ENCODE measurements at places on chromosomes 4 and X.

DNA sequence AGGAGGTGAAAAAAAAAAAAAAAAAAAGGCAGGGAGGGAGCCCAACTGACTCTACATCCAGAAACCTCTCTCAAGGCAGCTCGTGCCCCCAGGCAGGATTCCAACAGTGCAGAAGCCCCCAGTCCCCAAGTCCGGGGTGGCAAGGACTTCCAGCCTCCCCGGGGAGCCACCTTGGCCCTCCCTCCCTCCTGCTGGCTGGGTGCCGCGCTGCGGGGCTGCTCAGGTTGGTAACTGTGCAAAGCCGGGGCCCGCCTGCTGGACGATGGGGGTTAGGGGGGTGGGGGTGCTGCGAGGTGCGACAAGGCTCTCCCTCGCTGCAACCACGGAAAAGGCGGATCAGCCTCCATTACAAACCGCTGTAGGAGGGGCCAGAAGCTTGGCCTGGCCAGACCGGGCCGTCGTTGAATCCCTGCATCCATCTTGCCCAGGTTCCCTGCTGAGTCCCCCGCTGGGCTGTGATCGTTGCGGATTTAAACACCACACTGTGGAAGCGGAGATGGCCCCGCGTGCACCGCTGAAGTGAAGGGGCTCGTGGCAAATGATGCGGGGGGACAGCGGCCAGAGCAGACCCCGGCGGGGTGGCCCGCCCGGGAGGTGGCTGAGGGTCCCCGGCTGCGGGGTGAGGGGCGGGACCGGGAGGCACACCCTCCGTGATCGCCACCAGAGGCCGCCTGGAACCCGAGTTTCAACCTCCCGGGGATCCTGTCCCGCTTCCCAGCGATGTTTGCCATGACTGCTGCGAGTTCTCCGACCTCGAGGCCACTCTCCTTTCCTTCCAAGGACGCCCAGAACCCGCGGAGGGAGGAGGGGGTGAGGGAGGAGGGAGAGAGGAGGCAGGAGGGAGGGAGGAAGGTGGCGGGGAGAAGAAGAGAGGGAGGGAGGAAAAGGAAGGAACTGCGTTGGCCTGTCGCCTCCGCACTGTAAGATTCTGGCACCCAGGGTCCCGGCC lies 58.0 kb upstream of the DDX3X start:
- peak; percentile 63 for DNase-seq

DNA sequence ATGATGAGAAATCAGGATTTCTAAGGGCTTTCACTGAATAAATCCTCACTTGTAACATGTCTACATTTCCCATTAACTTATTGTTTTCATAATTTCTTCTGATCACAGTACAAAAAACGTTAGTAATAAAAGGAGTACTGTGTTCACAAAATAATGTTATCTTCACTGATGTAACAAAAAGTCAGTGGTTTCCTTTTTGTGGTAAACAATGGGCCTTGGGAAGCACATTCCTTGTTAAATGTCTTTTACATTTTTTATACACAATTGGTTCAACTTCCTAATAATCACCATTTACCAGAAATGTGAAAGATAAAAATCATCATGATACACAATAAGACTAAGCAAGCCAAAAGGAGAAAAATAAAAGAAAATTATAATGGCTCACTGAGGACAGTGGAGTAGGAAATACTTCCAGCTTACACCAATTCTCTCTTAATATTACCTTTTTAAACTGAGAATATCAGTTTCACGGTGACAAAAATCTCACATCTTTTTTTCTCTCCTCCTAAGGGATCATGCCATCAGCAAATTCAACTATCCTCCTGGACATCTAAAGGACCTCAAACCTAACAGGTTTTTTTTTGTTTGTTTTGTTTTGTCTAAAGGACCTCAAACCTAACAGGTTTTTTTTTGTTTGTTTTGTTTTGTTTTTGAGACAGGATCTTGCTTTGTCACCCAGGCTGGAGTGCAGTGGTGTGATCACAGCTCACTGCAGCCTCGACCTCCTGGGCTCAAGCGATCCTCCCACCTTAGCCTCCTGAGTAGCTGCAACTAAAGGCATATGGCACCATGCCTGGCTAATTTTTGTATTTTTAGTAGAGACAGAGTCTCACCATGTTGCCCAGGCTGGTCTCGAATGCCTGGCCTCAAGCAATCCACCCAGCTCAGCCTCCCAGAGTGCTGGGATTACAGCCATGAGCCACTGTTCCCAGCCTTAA lies 57.3 kb downstream of the FRYL start:
- no peak for DNase-seq

DNA sequence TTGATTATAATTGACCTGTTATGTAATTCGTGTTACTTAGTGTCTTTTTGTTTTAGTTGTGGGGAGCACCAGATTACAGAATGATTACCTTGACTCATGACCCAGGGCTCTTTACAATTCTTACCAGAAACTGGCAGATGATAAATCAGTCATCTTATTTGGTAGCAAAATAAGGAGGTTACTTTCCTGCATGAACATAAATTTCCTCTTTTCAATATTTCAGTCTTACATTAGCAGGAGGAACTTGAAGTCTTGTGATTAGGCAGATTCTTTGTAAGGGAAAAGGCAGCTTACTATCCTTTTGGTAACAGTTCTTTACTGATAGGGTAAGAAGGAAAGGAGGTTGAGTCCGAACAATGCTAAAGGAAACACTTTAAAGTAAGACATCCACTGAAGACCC lies 26.0 kb upstream of the SLC25A5 start:
- DNase-seq: no peak

- peak; percentile 80 for DNase-seq
These were observed 62.4 kb upstream of the PDLIM3 start for GRCh38 chr4:185597532-185598188.

- peak; percentile 32 for DNase-seq
These were observed 2.7 kb downstream of the FOXO4 start for GRCh38 chrX:71098302-71098701.

GRCh38 chrX:118536204-118536603 lies 40.6 kb downstream of the DOCK11 start:
- no peak for DNase-seq

DNA sequence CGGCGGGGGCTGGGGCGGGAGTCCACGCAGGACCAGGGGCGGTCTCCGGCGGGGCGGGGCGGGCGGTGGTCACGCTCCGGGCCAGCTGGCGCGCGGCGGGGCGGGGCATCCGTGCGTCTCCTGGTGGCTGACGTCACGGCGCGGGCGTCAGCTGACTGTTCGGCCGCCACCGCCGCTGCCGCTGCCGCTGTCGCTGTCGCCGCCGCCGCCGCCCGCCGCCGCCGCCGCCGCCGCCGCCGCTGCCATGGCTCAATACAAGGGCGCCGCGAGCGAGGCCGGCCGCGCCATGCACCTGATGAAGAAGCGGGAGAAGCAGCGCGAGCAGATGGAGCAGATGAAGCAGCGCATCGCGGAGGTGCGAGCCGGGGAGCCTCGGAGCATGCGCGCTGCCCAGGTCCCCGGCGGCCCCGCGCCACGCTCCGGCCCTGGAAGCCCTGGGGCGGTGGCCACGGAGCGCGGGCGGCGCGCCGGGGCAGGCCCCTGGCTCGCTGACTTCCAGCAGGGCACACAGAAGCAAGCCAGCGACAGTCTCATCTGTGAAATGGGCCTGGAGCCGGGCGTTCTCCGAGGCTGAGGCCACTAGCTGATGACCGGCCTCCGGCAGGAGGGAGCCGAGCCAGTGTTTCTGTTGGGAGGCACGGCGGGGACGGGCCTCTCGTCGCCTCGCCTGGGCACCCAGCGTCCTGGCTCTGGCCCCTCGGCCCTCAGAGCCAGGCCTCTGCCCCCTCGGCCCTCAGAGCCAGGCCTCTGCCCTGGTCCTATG lies at the start of gene FAM50A:
TSS of gene FAM50A (plus strand) at position 150 of the 763 bp plus-strand sequence. CDS start at position 245, 95 bp downstream.
- DNase-seq: peak; percentile 61

- no peak for DNase-seq
These were observed 136.0 kb downstream of the GUCY2F start for GRCh38 chrX:109345856-109346255.

DNA sequence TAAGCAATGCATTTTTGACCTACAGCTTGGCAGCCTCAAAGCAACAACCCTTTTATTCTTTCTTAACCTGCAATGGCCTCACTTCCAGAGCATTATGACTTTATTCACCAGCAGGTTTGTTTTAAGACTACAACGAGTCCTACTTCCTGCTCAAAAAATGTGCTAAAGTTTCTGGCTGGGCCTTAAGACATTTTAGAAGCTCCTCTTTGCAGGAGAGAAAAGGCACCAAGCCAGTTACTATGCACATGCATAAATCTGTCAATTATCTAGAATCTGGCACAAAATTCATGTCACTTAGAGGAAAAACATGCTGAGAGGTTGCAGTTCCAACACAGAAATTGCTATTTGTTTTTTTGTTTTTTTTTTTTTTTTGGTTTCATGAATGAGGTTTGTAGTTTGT lies 223.0 kb upstream of the EPHA5 start:
- peak; percentile 6 for DNase-seq

GRCh38 chr4:139851133-139851532 lies 185.5 kb downstream of the MGST2 start:
- no peak for DNase-seq

GRCh38 chr4:55884851-55885219 lies 31.4 kb downstream of the EXOC1 start:
- DNase-seq: no peak

GRCh38 chr4:16169490-16169889 lies 56.8 kb downstream of the TAPT1 start:
- peak; percentile 36 for DNase-seq

- DNase-seq: no peak
These were observed 111.9 kb downstream of the MAPK10 start for GRCh38 chr4:86247906-86248305.

DNA sequence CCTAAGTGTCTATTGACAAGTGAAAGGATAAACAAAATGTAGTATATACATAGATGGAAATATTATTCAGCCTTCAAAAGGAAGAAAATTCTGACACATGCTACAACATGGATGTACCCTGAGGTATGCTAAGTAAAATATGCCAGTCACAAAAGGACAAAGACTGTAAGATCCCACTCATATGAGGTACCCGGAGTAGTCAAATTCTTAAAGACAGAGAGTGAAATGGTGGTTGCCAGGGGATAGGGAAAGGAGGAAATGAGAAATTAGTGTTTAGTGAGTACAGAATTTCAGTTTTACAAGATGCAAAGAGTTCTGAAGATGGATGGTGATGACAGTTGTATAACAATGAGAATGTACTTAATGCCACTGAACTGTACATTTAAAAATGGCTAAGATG lies 102.3 kb upstream of the NAP1L5 start:
- DNase-seq: no peak

DNA sequence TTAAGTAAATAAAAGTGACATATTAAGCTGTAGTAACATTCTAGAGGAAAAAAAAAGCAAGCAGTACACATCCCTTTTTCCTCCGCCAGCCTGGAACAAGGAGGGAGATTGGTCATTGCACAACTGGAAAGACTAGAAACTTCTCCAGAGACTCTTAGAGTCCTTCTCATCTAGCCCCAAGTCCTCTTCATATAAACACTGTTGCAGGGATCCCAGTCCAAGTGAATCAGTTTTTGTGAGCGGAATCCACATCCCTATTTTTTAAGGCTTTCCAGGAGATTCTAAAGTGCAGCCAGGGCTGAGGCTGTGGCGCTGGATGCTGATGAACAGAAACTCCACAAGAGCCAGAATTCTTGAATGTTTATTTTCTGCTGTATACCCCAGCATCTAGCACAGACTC lies 23.8 kb downstream of the REELD1 start:
- no peak for DNase-seq

DNA sequence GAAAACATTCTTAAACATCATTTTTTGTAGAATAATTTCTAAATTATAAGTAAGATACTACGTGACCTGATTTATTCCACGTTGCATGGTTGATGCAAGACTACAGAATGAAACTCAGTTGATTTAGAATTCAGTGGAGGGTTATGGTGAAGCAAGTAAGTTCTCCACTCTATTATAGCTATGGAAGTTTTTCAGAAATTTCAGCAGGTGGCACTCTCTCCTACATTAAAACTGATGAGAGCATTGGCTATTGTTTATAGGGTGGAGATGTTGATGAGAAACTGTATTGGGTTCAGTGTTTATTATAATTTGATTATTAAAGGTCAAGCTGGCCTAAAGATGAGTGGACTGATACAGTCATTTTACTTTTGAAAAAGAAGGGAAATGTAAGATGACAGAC lies 88.0 kb downstream of the FNIP2 start:
- peak; percentile 48 for DNase-seq

DNA sequence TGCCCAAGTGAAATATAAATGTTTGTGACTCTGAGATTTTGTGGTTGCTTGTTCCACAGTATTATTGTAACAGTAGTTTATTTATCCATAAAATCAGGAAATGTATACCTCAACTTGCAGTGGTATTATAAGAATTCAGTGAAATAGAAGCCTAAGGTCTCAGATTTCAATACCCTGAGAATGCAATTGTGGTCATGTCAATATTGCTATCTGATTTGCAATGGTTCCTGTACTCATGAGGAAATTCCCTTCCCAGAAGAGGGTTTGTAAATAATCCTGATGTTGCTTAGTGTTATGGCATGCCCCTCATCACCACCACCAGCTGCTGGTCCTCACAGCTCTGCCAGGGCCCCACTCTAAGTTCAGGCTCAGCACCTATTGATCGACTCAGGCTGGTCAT lies 67.8 kb downstream of the SLC34A2 start:
- DNase-seq: no peak

GRCh38 chrX:20378233-20378920 lies 111.7 kb upstream of the RPS6KA3 start:
- no peak for DNase-seq

DNA sequence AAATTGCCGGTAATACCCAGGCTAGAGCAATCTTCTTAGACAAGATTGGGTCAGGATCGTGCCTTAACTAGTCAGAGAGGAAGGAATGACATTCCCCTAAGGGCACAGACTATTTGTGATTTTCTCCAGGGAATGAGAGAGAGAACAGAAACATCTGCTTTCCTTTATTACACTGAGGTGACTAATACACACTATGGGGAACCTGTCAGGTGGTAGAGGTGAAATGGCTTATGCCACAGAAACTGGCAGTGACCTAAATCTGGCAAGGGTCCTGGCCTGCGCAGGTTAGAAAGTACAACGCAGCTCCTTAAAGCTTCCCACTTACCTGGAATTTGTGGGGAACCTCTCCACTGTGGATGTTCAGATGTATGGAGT lies 16.6 kb upstream of the HPGD start:
- no peak for DNase-seq

DNA sequence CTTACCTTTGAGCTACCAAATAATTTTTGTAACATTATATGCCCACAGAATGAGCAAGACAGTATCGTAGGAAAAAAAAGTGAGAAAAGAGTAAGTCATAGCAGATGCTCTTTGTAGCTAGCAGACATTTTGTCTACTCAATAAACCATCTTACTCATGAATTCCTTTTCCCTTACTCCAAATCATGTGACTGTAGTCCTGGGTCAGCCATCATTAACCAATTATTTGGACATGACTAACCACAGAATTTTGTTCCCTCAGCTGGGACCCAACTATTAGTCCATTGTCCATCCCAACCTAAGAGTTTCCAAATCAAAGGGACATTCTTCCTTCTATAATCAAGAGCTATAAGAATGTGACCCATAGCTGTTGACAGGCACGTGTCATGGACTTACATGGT lies 11.4 kb downstream of the UBE2D3 start:
- no peak for DNase-seq

All from GM23338 (cell line).